ENCODE measurements at places on chromosomes 6 and 20.

- no peak for DNase-seq
These were observed 195.9 kb downstream of the TENT5A start for GRCh38 chr6:81556551-81556950.

- no peak for DNase-seq
These were observed 58.7 kb upstream of the RNF24 start for GRCh38 chr20:4073852-4074741.

DNA sequence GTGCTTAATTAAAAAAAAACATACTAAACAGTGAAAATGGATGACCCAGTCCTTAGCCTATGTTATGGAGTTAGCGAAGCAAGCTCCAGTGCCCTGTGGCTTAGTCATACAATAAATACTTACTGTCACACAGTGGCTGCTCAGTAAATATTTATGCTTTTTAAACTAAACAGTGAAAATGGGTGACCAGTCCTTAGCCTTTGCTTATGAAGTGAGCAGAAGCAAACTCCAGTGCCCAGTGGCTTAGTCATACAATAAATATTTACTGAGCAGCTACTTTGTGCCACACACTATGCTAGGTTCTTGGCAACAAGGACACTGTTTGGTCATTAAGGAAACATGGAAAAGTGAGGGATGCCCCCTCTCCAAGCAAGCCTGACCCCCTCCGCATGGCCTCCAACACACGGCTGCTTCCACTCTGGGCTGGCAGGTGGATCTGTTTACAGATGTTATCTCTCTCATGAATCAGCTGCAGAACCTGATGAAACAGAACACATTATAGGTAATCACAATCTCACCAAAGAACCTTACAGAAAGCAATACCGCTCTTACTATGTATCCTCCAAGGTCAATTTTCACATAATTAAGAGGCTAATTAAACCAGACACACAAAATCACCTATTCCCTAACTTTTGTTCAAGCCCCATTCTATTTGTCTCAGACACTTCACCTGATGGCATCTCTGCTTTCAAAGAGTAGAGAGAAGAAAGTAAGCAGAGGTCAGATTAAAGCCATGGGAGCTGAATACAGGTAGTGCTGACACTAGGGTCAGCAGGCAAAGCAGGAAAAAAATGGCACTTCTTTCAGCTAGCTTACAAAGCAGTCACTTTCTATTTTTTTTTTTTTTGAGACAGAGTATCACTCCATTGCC lies 27.3 kb downstream of the CDK5RAP1 start:
- DNase-seq = no peak

DNA sequence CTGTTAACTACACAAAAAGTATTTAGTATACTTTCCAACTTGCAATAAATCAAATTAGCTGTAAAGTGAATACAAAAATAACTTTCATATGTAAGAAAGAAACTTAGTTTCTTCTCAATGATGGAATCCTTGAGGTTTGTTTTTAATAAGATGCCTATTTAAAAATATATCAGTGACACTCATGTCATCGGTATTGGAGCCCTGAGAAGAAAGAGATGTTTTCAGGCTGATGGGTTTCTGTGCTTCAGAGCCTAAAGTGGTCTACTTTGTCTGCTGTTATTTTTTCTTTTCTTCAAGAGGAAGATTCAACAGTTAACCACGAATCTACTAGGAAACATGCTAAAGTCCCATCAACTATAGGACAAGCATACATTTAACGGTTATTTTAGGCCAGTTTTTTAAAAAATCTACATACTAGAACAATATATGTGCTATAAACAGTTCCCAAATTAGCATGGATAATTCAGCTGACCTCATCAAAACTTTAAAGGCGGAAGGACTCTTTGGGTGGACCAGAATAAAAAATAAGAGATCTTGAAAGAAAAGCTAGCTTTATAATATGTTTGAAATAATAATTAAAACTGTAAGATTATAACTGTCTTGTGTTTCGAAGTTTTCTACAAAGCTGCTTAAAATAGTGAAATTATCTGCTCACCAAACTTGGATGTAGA lies 147.0 kb upstream of the SAMD5 start:
- DNase-seq = no peak

DNA sequence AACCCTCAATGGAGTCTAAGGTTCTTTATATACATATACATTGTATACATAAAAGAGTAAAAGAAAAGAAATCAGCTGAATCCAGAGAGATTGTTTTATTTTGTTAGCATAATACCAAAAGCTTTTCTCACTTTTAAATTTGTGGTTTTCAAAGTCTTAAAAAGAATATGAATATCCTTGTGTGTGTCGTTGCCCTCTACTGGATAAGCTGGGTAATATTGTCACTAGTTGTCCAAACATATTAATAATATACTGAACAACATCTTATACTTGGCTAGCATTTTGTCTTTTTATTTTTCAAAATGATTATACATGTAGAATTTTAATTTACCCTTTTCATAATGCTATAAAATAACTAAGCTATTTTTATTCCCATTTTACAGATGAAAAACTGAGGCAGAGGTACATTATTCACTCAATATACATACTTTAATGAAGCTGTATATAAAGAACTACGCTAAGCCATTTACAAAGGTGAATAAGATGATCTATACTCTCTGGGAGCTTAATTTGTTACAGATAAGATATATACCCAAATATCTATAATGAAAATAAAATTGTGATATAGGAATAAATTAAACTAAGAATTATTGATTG lies 531.7 kb downstream of the TFAP2B start:
- DNase-seq = no peak

- no peak for DNase-seq
These were observed 65.8 kb downstream of the ADTRP start for GRCh38 chr6:11712760-11713159.

DNA sequence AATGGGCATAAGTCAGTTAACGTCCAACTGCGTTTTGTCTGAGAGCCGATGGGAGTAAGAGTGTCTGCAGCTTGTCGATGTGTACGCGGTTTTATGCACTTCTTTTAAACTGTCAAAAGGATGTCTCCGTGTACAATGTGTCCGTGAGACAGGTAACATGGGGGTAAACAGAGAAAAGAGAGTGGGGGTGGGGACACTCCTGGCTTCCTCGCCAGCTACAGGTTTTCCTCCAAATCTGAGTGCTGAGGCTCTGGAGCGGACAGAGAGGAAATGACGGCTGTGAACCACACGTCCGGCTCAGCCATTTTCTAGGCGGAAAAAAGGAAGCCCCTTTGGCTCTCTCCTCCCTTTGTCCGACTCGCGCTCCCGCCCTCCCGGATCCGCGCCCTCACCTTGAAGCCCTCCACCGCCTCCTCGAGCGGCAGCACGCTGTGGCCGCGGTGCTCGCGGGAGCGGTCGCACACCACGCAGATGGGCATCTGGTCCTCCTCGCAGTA lies 916 bp downstream of the TRIM27 start:
- no peak for DNase-seq

Data from cortex of kidney (tissue), 1 donor.